ENCODE measurements at places on chromosomes 4 and X.

- DNase-seq: no peak
Observed at GRCh38 chr4:38449506-38450174, 214.4 kb upstream of the KLF3 start.

GRCh38 chr4:153528705-153529485 lies 62.7 kb downstream of the TMEM131L start:
- no peak for DNase-seq

GRCh38 chr4:2757426-2757825 lies 1.3 kb upstream of the TNIP2 start:
- no peak for DNase-seq

DNA sequence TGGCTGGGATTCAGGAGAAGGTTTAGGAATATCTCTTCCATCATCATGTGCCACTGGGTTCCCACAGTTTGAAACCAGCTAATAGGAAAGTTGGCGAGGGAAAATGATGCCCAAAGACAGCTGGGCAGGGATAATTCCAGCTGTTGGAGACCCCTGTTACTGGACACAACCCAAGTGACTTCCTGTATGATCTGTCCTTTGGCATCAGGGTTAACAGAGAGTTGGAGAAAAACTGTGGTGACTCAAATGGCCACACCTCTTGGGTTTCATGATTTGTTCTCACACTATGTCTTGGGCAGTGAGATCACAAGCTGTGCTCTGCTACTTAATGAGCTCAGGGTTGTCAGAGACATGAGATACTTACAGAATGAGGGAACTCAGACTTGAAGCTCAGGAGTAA lies 3.8 kb downstream of the FGF16 start:
- no peak for DNase-seq

GRCh38 chrX:85994797-85995196 lies 52.6 kb downstream of the CHM start:
- DNase-seq: no peak

DNA sequence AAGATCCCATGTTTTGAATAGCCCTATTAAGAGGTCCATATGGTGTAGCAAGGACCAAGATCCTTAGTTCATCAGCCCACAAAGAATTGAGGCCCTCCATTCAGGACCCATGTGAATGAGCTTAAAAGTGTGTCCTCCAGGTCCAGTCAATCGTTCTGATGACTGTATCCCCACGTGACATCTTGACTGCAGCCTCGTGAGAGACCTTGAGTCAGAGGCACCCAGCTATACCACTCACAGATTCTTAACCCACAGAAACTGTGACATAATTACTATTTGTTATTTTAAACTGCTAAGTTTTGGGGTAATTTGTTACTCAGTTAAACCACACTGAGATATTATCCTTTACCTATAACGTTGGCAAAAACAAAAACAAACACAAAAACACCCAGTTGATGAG lies 62.4 kb downstream of the ZNF182 start:
- DNase-seq: no peak

DNA sequence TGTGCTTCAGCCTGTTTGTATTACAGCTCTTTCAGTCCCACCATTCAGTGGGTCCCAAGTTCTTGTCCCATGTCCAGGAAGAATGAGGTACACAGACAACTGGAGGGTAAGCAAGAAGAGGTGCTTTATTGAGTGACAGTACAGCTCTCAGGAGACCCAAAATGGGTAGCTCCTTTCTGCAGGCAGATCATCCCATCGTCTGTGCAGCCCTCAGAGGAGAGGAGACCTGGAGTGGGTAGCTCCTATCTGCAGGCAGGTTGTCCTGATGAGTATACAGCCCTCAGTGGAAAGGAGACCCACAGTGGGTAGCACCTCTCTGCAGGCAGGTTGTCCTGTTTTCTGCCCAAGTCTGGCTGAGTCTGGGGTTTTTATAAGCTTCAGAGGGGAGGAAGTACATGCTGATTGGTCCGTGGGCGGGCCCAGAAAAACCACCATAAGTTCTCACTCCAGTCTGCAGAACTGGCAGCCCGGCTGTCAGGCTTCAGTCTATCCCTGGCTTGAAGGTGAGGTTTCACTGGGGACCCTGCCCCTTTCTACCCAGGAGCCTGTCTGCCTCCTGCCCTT lies 18.0 kb downstream of the GRK4 start:
- DNase-seq: no peak

DNA sequence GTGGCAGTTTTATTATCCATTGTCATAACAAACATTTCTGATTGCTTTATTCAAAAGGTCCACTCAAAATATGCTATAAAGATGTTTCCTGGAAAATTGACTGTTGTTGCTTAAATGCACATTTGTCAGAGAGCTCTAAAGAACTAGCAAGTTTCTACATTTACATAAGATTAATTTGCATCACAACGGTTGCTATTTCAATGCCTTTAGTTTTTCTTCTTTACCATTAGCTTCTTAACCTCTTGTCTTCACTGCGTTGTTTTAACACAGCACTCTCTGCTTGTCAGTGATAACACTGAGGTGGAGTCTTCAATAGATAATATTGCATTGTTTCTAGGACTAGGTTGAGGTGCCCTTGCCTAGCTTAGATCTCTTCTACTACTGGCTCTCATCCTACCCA lies 76.7 kb upstream of the GALNT7 start:
- no peak for DNase-seq

DNA sequence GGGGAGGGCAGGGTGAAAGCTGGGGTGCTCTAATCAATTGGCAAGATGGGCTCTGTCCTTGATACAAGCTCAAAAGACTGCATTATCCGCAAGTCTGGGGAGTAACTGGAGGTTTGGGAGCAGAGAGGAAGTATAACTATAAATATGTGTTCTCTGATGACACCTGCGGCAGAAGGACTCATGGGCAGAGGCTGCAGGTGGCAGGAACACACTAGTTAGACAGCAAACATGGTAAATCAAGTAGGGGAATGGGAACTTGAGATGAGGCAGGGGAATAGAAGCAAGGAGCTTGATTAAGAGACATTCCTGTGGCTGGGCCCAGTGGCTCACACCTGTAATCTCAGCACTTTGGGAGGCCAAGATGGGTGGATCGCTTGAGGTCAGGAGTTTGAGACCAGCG lies 30.3 kb downstream of the SH3KBP1 start:
- no peak for DNase-seq

- DNase-seq: no peak
Observed at GRCh38 chr4:88411491-88412096, 32.9 kb downstream of the HERC6 start.

DNA sequence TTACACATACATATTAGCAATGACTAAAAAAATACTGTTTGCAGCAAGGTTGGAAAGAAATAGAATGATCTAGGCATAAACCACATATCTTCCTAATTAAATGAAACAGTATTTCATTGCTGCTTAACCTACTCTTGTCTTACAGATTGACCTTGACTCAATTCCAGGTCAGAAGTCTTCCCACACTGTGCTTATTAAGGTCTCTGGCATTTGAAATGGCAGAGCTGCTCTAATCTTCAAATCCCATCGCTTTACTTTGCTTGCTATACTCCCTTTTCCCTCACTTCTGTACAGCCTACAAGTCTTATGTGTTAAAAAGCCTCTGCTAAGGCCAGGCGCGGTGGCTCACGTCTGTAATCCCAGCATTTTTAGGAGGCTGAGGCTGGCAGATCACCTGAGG lies 424.5 kb downstream of the RPA4 start:
- DNase-seq: no peak

- DNase-seq: no peak
Observed at GRCh38 chr4:139858436-139859205, 193.0 kb downstream of the MGST2 start.

- no peak for DNase-seq
Observed at GRCh38 chrX:63652086-63652765, 132.8 kb downstream of the ARHGEF9 start.

DNA sequence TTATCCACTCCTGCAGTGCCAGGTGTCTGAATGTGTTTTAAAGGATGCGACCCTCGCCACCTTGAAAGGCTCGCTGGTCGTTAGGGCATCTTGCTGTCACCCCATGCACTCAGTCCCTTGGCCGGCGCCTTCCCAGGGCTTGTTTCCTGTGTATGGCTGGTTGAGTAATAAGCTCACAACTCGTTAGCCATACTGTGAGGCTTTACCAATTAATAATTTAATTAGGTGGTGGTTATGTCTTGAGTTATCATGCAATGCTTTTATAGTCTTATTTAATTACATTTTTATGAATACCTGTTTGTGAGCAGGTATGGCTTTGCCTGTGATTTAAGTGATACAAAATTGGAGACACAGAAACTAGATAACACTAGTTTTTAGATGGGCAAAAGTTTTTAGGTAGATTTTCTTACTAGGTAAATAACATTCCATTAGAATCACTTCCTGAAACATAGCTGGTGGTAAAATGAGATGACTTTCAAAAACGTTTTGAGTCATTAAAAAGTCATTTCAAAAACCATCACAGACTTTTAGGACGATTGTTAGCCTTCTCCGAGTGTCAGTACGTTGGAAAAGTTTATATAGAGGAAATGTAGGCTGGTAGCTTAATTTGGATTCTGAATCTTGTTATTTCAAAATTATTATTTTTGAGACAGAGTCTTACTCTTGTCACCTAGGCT lies 18.2 kb downstream of the PTTG2 start:
- DNase-seq: no peak

DNA sequence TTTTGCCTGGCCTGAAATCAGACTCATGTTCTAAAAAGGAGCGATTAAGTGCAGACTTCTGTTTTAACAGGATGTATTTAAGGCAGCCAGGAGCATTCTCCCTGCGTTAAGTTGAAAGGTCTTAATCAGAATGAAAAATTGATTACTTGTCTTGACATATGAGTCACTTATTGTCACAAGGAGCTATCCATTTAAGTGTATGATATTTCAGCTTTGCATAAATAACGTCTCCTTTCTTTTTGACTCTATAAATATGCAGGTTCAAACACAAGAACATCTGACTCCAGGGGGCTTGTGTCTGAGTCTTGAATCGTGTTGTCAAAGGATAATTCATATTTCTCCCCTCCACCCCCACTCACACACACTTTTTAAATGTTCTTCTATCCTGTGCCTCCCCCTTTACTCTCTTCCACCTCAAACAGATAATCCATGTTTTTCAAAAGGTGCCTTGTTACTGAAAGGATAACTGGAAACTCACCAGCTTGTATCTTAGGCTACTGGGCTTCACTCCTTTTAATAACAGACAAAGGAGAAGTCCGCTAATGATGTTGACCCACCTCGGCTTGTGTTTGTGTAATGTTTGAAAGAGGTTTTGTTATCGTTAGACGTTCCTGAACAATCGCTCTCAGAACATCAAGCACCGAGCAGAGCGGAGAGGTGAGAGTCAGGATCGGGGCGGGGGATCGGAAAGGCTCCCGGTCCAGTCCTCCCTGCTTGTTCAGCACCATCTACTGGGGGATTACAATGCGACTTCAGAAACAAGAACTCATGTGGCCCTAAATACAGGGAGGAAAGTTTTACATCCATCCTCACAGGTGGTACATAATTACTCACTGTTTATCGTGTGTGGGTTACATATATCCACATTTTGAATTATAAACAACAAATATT lies 107.5 kb upstream of the RPL34 start:
- peak; percentile 16 for DNase-seq

DNA sequence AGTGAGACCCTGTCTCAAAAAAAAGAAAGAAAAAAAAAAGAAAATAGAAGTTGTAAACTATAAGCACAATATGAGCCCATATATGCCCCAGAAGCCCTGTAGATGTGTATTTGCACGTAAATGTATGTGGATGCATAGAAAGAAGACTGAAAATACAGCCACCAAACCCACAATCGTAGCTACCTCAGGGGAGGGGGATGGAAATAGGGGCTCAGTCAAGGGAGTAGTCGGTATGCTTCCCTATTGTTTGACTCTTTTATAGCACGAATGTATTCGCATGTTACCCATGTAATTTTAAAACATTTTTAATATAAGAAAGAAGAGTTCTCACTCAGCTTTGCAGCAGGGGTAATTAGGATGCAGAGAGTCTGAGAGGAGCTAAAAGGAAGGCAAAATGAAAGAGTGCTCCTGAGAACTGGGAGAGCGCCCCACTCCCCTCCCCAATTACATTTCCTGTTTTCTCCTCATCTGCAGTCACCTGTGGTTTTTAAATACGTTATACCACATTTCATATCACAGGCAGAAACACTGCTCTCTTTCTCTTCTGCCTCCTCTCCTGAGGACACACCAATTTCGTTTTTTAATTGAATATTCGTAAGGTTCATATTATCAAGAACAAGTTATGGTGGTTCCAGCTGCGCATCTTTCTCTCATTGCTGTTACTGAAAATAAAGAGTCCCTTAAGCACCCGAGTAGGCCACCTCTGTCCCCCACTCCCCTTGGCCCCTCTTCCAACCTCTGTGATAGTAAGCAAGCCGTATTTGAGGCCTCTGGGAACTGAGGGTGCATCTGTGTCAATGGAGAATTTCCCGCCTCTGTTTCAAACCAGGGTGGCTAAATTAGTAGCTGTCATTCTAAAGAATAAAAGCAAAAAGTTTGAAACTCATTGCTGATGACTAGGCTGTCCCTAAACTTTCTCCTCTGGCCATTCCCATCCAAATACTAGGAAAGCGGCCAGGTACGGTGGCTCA lies 10.7 kb downstream of the SEPTIN6 start:
- no peak for DNase-seq

DNA sequence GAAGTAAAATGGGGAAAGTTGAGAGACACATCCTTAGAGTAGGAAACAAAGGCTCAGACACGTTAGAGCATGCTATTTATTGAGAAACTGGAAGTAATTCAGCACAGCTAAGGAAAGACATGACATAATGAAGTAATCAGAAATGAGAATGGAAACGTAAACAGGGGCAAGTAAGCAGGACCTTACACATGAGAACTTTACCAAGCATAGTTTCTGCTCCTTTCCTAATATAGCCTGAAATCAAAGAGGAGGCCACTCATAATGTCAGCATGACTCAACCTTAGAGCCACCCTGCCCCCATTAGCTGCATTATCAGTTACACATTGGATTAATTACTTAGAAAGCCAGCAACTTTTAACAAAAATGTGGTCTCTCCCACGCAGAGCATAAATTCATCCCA lies 558.3 kb upstream of the GRIA3 start:
- DNase-seq: no peak

- DNase-seq: no peak
Observed at GRCh38 chr4:183548306-183548705, 43.4 kb downstream of the ING2 start.

DNA sequence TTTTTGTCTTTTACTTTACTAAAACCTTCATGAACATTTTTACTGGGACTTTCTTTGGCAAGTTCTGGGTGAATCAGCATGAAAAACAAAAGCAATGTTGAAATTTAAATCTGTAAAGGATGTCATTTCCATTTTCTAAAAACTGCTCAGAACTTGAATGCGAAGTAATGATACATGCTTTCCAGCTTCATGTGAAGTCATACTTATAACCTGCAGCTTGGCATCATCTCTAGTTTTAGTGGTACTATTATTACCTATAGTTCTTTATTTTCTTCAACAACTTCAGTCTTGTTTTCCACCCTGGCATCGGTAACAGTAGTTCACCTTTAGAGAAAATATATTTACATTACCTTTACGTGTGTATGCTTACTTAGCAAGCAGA lies 421.4 kb upstream of the DIPK2B start:
- no peak for DNase-seq

DNA sequence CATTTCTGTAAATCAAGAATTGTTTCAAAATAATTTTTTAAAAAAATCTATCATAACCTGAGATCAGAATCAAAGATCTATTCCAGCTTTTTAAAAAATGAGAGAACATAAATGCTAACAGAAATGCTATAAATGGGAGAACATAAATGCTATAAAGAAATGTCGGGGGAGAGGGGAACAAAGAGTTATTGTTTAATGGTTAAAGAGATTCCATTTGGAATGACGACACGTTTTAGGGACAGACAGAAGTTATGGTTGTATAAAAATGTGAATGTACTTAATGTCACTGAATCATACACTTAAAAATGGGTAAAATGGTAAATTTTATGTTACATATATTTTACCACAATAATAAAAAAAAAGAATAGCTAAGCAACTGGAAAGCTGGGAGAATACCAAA lies 127.1 kb downstream of the ATRX start:
- no peak for DNase-seq

GRCh38 chr4:184344899-184345572 lies 127.4 kb upstream of the ENPP6 start:
- DNase-seq: no peak
